ENCODE measurements at places on chromosomes 4 and X.

- no peak for DNase-seq
These were observed 723.2 kb upstream of the AGA start for GRCh38 chr4:178165251-178165950.

DNA sequence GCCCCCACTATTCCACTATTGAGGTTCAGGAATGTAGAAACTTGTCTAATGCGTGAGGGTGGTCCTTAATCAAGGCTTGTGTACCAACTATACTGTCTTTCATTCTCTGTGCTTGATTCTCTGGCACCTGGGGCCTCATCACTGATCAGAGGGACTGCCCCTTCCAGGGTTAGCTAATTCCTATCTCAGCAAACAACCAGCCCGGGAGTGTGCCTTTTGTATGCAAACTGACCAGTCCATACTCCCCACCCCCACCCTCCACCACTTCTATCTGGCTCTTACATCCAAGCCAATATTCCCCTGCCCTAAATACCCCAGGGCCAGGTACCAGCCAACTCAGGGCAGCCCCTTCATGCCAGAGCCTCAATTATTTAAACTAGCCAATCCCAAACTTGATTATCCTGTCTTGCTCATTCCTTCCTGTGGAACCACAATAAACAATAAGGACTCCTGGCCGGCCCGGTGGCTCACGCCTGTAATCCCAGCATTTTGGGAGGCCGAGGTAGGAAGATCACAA, 59.3 kb downstream of the FTHL17 start:
- DNase-seq, result no peak

- no peak for DNase-seq
These were observed 39.9 kb upstream of the HMX1 start for GRCh38 chr4:8911316-8912088.

DNA sequence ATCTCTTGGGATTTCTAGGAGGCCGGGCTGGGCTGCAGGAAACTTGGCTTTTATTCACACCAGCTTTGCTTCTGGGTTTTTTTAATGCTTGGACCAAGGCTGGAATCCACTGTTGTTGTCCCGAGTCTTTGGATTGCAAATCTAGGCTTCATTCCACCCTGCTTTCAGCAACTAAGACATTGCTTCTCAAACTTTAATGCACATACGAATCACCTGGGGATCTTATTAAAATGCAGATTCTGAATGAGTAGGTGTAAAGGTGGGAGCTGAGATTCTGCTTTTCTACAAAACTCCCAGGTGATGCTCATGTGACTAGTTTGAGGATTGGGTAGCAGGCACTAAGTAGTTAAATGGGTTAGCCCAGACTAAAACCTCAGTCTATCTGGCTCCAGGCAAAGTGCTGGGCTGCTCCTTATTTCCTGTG, 39.2 kb upstream of the GPC4 start:
- DNase-seq, result no peak

DNA sequence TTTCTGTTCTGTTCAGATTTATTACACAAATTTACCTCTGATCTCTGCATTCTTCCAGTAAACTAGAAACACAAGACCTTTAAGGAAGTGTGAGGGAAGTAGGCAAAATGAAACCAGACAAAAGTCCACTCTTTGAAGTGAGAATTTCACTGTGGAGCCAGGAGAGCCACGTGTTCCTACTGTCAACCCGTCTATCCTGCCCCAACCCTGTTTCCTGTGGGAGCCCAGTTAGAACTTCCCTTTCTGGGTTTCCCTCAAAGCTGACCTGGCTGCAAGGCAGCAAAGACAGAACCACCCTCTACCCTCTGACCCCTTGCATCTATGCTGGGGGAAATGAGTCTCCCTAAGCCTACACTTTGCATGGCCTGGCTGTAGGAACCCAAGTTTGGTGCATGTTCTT, 40.0 kb downstream of the TMEM144 start:
- DNase-seq, result no peak

- no peak for DNase-seq
These were observed 330.1 kb downstream of the BMPR1B start for GRCh38 chr4:95087657-95088455.

- DNase-seq, result no peak
These were observed 153.0 kb upstream of the RPS6KA6 start for GRCh38 chrX:84340968-84341367.

GRCh38 chr4:110492522-110492921, 16.6 kb downstream of the ENPEP start:
- DNase-seq, result no peak

GRCh38 chrX:54540289-54540688, 10.3 kb downstream of the GNL3L start:
- DNase-seq, result no peak

DNA sequence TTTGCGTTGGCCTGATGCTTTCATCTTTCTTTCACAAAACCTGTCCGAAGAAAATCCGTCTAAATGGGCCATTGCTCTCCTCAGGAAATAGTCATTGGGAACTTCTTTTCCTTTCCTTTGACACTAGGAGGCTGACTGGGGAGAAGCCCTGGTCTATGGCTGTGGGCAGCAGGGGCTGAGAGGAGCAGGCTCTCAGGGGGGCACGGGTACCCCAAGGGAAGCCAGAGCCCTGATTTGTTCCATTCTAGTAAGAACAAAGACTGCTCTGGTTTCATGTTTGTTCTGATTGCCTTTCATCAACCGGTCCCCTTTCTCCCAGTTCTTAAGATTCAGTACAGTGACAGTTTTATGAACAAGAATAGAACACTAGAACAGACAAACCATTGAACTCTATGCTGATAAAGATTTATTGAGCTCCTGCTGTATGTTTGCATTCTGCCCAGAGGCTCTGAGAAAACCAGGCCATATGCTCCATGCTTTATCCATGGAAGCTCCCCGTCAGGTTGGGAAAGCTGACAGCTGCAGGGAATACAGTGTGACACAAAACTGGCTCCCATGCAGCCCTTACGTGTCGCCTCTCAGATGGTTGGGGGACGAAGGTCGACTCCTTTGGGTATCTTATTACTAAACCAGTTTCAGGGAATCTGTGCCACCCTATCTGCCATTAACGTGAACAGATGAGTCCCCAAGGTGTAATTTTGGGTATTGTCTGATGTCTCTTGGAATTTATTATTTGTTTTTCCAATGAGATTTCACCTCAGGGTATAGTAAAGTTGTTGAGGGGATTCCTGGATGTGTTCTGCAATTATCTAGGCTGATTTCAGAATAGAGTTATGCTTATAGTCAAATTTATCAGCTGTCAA, 72.4 kb upstream of the MSANTD1 start:
- DNase-seq, result no peak

- no peak for DNase-seq
These were observed 7.4 kb downstream of the SNCA start for GRCh38 chr4:89829470-89830138.

DNA sequence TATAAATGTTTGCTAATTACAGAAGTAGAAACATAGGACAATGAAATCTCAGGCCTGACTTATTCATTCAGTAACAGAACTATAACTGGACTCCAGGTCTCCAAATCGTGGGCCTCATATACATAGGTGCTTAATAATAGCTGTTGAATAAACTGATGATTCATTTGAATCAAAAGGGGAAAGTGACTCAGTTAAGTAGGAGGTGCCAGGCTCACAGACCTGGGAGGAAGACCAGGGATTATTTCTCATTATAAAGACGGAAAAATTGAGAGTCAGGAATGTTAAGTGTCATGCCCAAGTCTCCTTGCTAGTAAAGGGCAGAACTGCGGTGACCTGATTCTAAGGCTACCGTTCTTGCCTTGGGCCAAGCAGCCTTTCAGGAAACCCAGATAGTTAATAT, 131.5 kb downstream of the HS3ST1 start:
- no peak for DNase-seq

DNA sequence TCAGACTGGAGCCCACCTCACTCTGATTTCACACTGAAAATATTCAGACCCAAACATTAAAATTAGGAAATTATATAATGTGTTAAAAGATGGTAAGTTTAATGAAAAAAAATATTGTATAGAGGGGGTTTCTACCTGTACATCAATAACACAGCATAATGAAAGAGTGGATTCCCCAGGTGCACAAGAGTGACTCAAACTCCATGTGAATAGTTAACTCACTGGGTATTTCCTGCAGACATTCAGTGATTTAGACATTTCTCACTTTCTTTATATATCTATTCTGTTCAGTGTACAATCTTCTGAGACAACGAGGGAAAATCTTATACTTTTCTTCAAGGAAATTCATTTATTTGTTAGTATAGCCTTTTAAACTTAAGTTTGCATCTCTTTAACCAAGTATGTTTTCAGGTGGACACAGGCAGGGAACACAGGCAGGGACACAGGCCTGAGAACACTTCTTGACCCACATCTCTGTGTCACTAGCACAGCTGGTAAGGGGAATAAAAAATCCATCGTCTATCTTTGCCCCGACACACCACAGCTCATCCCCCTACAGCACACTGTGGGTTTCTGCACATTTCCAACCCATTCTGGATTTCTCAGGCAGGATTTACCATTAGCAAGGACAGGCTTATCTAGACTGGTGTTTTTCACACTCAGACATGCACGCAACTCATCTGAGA, 525.5 kb upstream of the BOD1L1 start:
- DNase-seq, result no peak

GRCh38 chr4:10353110-10353509, 104.1 kb downstream of the ZNF518B start:
- DNase-seq, result no peak

GRCh38 chrX:67545036-67545821, 1.4 kb downstream of the AR start:
- DNase-seq, result no peak

DNA sequence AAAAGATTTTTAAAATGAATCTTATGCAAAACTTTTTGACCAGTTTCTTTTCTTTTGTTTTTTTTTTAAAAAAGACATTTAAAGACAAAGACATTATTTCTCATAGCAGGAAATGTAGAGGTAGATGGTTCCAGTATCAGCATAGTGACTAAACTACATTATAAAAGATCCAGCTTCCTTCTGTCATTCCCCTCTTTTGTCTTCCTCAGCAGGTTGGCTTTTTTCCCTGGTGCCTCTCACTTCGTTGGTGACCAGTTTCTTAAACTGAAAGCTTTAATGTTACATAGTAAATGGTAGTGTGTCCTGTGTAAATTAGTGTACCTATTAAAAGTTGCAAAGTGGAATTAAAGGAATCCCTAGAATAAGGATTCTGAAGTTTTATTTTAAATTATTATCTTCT, 36.1 kb downstream of the DCK start:
- no peak for DNase-seq

DNA sequence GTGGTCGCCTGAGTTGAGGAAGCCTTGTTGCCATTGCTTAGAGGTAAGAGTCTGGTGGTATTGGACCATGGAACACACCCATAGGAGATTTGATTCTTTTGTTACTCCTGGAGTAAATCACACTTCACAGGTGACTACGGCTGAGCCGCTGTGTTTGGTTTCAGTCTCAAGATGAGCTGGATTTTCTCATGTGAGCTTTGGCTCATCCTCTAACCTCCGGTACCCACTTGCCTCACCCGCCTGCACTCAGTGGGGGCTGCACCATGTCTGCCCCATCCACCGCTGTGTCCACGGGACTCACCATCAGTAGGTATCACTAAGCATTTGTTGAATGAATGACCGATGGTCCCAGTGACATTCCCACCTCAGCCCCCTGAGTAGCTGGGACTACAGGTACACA, 52.7 kb downstream of the HTT-AS start:
- DNase-seq, result no peak

- no peak for DNase-seq
These were observed 197.8 kb downstream of the EPHA5 start for GRCh38 chr4:65472531-65472930.

DNA sequence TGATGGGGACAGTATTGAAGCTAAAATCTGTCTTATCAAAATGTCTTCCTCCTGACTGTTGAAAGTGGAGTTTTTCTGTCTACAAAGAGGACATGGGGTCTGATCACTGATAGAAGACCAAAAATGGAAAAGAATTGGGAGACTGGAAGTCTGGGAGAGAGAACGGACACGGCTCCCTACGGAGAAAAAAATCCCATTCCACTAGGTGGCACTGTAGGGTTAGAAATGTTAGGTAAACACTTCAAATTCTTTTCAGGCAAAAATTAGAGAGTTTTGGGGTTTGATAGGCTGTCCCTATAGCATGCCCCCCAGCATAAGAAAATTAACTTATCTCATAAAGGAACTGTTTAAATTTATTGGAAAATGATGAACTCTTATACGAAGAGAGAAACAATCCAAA, 200.5 kb downstream of the FAM133A start:
- no peak for DNase-seq

- no peak for DNase-seq
These were observed 329.7 kb upstream of the GATB start for GRCh38 chr4:152090543-152090942.

- DNase-seq, result no peak
These were observed 80.0 kb upstream of the DDX60 start for GRCh38 chr4:168398589-168398988.

GRCh38 chr4:153408932-153409331, 57.2 kb upstream of the TMEM131L start:
- DNase-seq, result no peak

DNA sequence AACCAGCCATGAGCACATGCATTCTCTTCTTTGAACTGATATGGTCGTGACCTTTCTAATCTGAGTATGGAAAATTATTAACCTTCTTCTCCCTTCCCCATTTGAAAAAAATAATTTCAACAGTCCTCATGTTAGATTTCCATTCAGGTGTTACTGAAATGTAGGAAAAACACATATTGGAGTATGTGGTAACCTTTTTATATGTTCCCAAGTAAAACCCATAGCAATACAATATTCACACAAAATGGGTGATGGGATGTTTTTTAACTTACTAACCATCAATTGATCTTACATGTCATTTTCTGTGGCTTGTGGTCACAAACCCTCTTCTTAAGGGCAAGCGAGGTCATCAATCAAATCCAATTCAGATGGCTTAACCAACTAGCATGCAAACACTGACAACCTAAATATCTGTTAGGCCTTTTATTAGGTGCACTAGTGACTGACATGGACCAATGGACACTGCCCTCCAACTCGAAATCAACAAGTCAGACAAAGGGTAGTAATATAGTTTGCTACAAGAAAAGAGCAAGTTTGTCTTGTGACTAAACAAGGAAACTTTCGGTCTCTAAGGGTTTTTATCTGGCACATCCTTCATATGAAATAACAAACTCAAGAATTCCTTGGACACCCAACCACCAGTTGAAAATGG, 74.3 kb downstream of the CAMK2D start:
- DNase-seq, result no peak
